Motor neuron (in vitro differentiated cells): ENCODE measurements at places on chromosomes 2 and 18. TPM values are rescaled to one million over a fixed set of nuclear protein-coding genes. Genes with fewer than 3 reads are reported as not detected.

DNA sequence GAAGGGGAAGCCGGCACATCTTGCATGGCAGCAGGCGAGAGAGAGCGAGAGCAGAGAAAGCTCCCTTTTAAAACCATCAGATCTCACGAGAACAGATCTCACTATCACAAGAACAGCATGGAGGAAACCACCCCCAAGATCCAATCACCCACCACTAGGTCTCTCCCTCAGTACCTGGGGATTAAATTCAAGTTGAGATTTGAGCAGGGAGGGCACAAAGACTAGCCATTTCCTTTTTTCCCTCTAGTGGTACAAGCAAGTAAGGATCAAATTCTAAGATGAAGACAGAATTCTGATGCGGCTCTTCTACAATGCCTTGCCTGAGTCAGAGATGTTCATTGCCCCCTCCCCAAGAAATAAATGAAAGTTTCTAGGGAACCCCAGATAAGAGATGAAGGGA lies 45.6 kb upstream of the ANKRD44 start:
- ATAC-seq, result no peak

UNC80 gene
- total RNA-seq, result 12.5 and 12.7 TPM in 2 replicates

REG1A gene
- not detected in 2 replicates for total RNA-seq

- ATAC-seq, result no peak
Measured at GRCh38 chr2:17255071-17255470, 263.2 kb downstream of the RAD51AP2 start.
